ENCODE measurements at places on chromosomes 16 and 17. TPM values are rescaled to one million over a fixed set of nuclear protein-coding genes. Genes with fewer than 3 reads are reported as not detected.

DNA sequence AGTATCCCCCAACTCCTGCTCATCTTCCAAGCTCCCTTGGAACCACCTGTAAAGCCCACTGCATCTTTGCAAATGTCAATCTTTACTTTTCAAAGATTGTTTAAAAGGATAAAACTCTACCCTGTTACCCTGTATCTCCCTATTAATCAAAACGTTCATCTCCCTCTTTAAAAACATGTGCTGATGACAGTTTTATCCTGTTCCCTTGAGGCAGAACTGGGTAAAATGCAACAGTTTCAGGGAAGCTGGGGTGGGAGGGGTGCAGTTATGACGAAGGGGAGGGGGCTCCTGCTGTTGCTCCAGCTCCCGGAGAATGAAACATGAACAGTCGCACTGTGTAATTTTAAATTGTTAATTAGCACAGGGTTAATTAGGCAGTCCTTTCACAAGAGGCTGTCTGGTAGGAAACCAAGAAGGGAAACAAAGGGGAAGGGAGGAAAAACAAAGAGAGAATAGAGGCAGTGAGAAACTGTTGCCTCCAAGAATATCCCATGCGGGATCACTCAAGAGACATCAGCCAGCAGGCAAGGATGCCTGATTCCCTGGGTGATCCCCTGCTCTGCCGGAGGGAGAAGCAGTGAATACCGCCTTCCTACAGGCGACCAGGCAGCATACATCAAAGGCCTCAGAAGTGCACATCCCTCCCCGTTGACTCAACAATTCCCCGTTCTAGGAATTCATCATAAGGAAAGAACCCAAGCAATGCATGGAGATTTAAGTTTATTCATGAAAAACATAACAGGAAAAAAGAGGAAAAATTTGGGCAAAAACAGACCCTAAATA, 84.2 kb downstream of the ZFHX3 start:
- DNase-seq: no peak

- peak; percentile 42 for DNase-seq
Observed at GRCh38 chr16:89860747-89861304, 12.6 kb upstream of the TCF25 start.

DNA sequence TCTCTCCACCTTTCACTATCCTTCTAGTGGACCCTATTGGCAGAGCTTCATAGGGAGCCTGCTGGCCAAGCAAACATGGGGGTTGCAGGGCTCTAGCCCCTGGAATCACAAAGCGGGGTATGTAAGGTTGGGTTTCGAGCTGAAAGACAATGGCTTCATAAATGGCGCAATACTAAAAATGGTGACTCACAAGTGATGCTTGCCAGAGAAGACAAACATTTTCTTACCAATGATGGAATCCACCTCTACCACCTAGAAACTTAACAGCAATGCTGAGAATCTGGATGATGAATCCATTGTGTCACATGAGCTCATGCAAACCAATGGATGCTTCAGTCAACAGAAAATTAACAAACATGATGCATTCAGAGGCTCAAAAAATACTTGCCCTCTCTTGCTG, 375.3 kb upstream of the PSMD7 start:
- DNase-seq: no peak

DNA sequence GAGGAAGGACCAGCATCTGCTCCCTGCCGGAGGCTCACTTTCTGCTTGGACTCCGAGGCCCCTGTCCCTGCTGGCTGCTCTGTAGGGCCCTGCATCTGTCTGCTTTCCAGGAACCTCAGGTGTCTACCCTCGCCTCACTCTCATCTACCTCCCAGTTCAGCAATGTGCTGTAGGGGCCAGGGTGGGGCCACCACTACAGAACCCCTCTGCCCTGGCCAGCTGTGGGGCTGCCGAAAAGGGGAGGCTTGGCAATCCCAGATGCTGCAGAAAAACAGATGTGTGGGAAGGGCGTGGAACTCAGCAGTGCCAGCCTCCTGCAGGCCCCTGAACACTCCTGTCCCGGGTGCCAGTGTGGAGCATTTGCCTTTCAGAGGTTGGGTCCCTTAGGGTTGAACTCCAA, 80.1 kb upstream of the ZNF469 start:
- no peak for DNase-seq

LYRM9 gene
- 11.6 TPM for total RNA-seq

SNRNP25 gene
- 70.8 TPM for total RNA-seq

ACSM5 gene
- total RNA-seq: 0.74 TPM

ACSM2B gene
- not detected for total RNA-seq

SIAH1 gene
- total RNA-seq: 32.7 TPM

CCL7 gene
- total RNA-seq: not detected

RUNDC3A gene
- not detected for total RNA-seq

ADAP2 gene
- 3.2 TPM for total RNA-seq
